ENCODE measurements at places on chromosomes 16 and 17.

- H3K27me3 ChIP-seq = no peaks in the 10 kb centered on the region
- H3K27ac ChIP-seq = no peak overlapping the region
- no peaks in the 10 kb centered on the region for H3K36me3 ChIP-seq
- no peak overlapping the region for H3K4me3 ChIP-seq
- DNase-seq = no peak
Measured at GRCh38 chr16:49527611-49528010, 154.0 kb downstream of the C16orf78 start.

GRCh38 chr16:80985611-80986010 lies 21.1 kb downstream of the CMC2 start:
- DNase-seq = no peak
- H3K27ac ChIP-seq = peak overlapping the region; percentile 1
- no peaks in the 10 kb centered on the region for H3K27me3 ChIP-seq
- H3K4me3 ChIP-seq = no peak overlapping the region
- peaks cover 30% of the 10 kb centered on the region for H3K4me1 ChIP-seq

DNA sequence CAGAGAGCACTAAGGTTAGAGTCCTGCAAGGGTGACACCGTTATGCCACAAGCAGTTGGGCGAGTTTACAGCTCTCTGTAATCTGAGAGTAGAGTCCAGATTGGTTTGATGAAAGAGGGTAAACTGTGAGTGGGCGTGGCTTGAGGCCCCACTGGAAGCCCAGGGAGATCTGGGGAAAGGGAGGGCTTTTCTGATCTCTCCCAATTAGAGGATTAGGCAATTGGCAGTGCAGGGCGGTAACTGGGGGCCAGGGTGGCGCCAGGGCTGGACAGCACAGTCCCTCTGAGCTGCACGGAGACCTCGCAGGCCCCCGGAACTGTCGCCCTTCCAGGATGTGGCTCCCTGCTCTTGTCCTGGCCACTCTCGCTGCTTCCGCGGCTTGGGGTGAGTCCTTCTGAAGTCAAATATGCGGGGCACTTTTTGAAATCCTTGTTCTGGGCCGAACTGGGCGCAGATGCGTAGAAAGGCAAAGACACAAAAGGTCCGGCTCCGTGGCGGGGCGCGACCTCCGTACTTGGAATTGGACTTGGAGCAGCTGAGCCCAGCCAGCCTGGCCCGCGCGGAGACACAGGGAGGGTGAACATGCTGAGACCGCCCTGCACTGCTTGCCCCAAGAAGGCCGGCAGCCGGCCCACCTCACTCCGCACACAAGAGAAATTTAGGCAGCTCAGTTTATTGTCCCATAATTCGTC lies 72.4 kb downstream of the CES1 start:
- H3K4me1 ChIP-seq = peaks cover 2% of the 10 kb centered on the region
- no peak overlapping the region for H3K27ac ChIP-seq
- no peak for DNase-seq
- no peaks in the 10 kb centered on the region for H3K36me3 ChIP-seq
- peaks cover 18% of the 10 kb centered on the region for H3K27me3 ChIP-seq

GRCh38 chr16:709566-710499 lies 4.2 kb upstream of the FBXL16 start:
- DNase-seq = no peak
- peaks cover 26% of the 10 kb centered on the region for H3K27me3 ChIP-seq
- H3K4me1 ChIP-seq = peaks cover 2% of the 10 kb centered on the region
- H3K36me3 ChIP-seq = no peaks in the 10 kb centered on the region
- no peak overlapping the region for H3K4me3 ChIP-seq

GRCh38 chr16:85057948-85058347 lies 30.4 kb downstream of the KIAA0513 start:
- peaks cover 10% of the 10 kb centered on the region for H3K27me3 ChIP-seq
- peaks cover 38% of the 10 kb centered on the region for H3K4me1 ChIP-seq
- H3K36me3 ChIP-seq = peaks cover 28% of the 10 kb centered on the region
- no peak overlapping the region for H3K4me3 ChIP-seq

DNA sequence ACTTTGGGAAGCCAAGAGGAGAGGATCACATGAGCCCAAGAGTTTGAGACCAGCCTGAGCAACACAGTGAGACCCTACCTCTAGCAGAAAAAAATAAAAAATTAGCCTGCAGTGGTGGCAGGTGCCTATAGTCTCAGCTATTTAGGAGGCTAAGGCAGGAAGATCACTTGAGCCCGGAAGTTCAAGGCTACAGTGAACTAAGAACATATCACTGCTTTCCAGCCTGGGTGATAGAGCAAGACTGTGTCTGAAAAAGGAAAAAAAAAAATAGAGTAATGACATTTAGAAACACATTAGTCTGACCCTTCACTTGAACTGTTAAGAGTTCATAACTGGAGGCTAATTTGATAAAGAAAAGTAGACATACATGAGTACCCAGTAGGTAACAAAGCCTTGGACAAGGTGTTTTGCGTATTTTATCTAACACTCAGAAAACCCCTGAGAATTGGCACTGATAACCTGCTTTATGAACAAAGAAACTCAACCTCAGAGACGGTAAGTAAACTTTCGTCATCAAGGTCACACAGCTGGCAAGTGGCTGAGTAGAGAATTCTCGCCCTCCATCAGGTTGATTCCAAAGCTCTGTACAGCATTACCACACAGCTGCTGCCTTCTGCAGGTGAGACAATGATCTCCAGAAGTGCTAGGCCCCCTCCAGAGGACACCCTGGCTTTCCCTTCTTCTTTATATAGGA lies 101.1 kb downstream of the SMG6 start:
- peaks cover 31% of the 10 kb centered on the region for H3K4me1 ChIP-seq
- no peak for DNase-seq
- H3K36me3 ChIP-seq = peaks cover 33% of the 10 kb centered on the region
- peak overlapping the region; percentile 78 for H3K27ac ChIP-seq
- no peaks in the 10 kb centered on the region for H3K27me3 ChIP-seq
- no peak overlapping the region for H3K4me3 ChIP-seq

DNA sequence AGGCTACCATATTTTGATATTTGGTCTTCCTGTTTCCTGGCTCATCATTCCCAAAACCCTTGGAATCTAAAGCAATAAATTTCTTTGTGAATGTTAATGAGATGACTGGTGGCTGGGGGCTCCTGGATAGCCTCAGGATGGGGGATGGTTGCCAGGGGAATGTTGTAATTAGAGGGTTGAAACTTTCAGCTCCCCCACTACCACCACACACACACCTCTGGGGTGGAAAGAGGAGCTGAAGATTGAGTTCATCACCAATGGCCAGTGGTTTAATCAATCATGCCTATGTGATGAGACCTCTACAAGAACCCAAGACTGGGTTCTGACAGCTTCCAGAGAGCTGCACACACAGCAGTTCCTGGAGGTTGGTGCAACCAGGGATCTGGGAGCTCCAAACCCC lies 59.1 kb downstream of the HS3ST3A1 start:
- H3K36me3 ChIP-seq = no peaks in the 10 kb centered on the region
- H3K4me1 ChIP-seq = no peaks in the 10 kb centered on the region
- H3K4me3 ChIP-seq = no peak overlapping the region
- no peak overlapping the region for H3K27ac ChIP-seq
- no peaks in the 10 kb centered on the region for H3K27me3 ChIP-seq

GRCh38 chr17:27565874-27566670 lies 64.9 kb upstream of the LGALS9 start:
- H3K4me3 ChIP-seq = peak overlapping the region; percentile 58
- no peaks in the 10 kb centered on the region for H3K27me3 ChIP-seq
- peaks cover 54% of the 10 kb centered on the region for H3K4me1 ChIP-seq
- no peak for DNase-seq
- H3K27ac ChIP-seq = peak overlapping the region; percentile 93

DNA sequence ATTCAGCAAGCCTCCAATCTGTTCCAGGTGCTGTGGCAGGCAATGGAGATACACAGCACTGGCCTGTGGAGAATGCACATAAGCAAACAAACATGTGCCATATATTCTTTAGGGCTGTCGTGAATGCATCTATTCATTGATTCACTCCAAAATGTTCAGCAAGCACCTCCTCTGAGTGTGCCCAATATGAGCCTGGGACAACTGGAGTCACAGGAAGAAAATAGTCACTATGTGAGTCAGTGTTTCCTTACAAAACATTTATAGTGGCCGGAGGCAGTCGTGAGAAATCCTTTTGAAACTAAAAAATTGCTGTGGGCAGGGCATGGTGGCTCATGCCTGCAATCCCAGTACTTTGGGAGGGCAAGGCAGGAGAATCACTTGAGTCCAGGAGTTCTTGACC lies 310.1 kb downstream of the CA10 start:
- H3K36me3 ChIP-seq = no peaks in the 10 kb centered on the region
- H3K27me3 ChIP-seq = peaks cover 8% of the 10 kb centered on the region
- H3K4me3 ChIP-seq = no peak overlapping the region
- no peaks in the 10 kb centered on the region for H3K4me1 ChIP-seq
- DNase-seq = no peak
- no peak overlapping the region for H3K27ac ChIP-seq

DNA sequence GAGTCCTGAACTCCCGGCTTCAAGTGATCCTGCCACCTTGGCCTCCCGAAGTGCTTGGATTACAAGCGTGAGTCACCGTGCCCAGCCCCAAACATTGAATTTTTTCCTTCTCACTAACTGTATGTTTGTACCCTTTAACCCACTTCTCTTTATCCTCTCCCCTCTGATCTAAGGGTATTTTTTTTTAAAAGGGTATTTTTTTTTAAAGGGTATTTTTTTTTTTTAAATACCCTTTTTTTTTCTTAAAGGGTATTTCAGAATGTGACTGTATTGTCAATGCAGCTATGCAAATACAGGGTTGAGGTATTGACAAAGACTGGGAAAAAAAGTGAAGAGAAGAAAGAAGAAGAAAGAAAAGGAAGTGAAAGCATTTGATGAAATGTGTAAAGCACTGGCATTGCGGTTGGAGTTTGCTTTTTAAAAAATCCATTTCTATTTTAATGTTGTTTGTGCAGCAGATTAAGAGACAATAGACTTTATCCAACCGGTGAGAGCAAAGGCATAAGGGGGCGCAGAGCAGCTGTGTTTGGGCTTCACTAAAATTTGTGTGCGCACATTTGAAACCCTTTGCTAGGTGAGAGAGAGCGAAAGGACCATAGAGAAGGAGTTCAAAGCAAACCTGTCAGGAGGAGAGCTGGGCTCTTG lies 42.4 kb downstream of the SYT17 start:
- no peak overlapping the region for H3K4me3 ChIP-seq
- no peaks in the 10 kb centered on the region for H3K27me3 ChIP-seq
- H3K36me3 ChIP-seq = no peaks in the 10 kb centered on the region
- no peak for DNase-seq
- H3K27ac ChIP-seq = no peak overlapping the region

- H3K4me3 ChIP-seq = no peak overlapping the region
Measured at GRCh38 chr17:76686538-76687297, 24.0 kb downstream of the MXRA7 start.

GRCh38 chr16:80680046-80680445 lies 124.4 kb downstream of the CDYL2 start:
- H3K4me3 ChIP-seq = no peak overlapping the region
- H3K27me3 ChIP-seq = no peaks in the 10 kb centered on the region
- peaks cover 37% of the 10 kb centered on the region for H3K36me3 ChIP-seq
- no peak overlapping the region for H3K27ac ChIP-seq
- DNase-seq = no peak
- peaks cover 9% of the 10 kb centered on the region for H3K4me1 ChIP-seq

DNA sequence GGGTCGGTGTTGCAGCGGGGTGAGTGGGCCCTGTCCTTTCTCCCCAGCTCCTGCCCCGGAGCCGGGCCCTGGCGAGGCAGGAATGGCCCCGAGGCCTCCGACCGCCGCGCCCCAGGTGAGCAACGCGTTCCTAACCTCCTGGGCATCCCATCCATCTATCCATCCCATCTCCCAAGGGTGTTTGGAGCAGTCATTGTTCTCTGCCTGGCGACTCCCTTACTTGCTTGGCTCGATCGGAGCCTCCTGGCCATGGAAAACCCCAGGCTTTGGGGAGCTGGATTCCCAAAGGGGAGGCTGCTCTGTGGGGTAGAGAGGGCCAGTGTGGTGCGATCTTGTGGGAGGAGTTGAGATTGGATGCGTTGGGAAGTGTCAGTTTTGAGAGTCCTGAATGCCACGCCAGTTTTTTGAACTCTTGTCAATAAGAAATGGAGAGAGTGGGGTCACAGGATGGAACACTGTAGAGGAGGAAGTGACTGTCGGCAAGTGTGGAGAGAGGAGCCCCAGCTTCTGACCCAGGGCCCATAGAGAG lies 684 bp downstream of the ZFP90 start:
- DNase-seq = peak; percentile 16
- peak overlapping the region; percentile 81 for H3K27ac ChIP-seq
- H3K27me3 ChIP-seq = no peaks in the 10 kb centered on the region
- H3K36me3 ChIP-seq = peaks cover 72% of the 10 kb centered on the region

DNA sequence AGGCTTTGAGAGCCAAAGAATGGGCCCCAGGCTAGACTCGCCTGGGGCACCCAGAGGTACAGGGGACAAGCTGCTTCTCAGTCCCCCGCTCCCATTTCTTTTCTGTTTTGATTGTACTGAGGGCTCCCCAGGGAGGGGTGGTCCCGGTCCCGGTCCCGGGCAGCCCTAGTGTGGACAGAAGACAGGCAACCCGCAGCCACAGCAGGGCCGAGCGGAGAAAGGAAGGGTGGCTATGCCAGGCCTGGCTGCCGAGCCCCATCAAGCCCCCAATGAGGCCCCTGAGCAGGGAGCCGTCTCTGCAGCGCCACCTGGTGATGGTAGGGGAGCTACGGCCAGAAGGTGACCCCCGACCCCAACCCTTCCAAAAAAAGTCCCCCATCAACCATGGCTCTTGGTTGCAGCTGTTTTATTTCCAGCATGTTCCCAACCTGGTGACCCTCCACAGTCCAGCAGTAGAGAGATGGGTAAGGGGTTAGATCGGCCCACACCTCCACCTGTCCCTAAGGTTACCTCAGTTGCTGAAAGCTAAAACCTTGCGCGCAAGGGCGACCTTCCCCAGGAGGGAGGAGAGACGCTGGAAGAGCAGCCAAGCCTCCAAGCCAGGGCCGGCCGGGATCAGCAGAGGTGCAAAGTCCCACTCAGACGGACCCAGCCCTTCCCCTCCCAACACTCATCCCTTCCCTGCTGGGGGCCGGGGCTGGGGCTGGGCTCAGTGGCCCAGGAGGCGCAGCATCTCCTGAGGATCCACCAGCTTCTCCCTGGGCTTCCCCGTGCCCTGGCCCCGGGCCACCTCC lies 2.6 kb upstream of the GRIN2C start:
- H3K4me1 ChIP-seq = peaks cover 3% of the 10 kb centered on the region
- H3K27me3 ChIP-seq = peaks cover 28% of the 10 kb centered on the region
- peak overlapping the region; percentile 13 for H3K4me3 ChIP-seq
- peaks cover 12% of the 10 kb centered on the region for H3K36me3 ChIP-seq
- DNase-seq = peak; percentile 56

- H3K27ac ChIP-seq = no peak overlapping the region
- no peak for DNase-seq
- no peaks in the 10 kb centered on the region for H3K4me1 ChIP-seq
- H3K27me3 ChIP-seq = no peaks in the 10 kb centered on the region
- no peaks in the 10 kb centered on the region for H3K36me3 ChIP-seq
Measured at GRCh38 chr17:7418472-7419152, 1.5 kb upstream of the SPEM1 start.

- no peak for DNase-seq
- no peak overlapping the region for H3K4me3 ChIP-seq
- H3K4me1 ChIP-seq = no peaks in the 10 kb centered on the region
- H3K27me3 ChIP-seq = peaks cover 3% of the 10 kb centered on the region
- H3K36me3 ChIP-seq = no peaks in the 10 kb centered on the region
Measured at GRCh38 chr16:3937066-3937875, 56.8 kb upstream of the CREBBP start.

- no peak overlapping the region for H3K27ac ChIP-seq
- H3K4me3 ChIP-seq = no peak overlapping the region
- H3K4me1 ChIP-seq = no peaks in the 10 kb centered on the region
- no peaks in the 10 kb centered on the region for H3K27me3 ChIP-seq
- no peak for DNase-seq
Measured at GRCh38 chr16:81905277-81905676, 106.0 kb downstream of the SDR42E1 start.

- H3K27me3 ChIP-seq = peaks cover 57% of the 10 kb centered on the region
- H3K27ac ChIP-seq = no peak overlapping the region
- no peak overlapping the region for H3K4me3 ChIP-seq
- H3K36me3 ChIP-seq = no peaks in the 10 kb centered on the region
Measured at GRCh38 chr17:30237296-30238002, 2.0 kb upstream of the SLC6A4 start.
